ENCODE measurements at places on chromosomes 16 and 17.

DNA sequence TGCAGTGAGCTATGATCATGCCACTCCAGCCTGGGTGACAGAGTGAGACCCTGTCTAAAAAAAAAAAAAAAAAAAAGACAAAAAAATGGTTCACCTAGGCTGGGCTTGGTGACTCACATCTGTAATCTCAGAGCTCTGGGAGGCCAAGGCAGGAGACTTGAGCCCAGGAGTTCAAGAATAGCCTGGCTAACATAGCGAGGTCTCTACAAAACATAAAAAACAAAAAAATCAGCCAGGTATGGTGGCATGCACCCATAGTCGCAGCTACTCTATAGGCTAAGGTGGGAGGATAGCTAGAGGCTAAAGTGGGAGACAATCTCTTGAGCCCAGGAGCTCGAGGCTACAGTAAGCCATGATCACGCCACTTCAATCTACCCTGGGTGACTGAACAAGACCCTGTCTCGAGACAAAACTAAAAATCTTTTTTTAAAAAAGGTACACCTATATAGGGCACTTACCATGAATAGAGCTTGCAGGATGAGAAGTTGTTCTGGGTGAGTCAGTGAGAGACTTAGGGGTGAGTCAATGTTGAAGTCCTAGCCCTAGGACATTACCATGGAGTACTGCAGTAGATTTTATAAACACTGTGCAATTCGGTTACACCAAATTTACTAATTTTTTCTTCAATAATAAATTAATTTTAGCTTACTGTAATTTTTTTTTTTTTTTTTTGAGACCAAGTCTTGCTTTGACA, 19.0 kb downstream of the USP32 start:
- peak; percentile 58 for DNase-seq

DNA sequence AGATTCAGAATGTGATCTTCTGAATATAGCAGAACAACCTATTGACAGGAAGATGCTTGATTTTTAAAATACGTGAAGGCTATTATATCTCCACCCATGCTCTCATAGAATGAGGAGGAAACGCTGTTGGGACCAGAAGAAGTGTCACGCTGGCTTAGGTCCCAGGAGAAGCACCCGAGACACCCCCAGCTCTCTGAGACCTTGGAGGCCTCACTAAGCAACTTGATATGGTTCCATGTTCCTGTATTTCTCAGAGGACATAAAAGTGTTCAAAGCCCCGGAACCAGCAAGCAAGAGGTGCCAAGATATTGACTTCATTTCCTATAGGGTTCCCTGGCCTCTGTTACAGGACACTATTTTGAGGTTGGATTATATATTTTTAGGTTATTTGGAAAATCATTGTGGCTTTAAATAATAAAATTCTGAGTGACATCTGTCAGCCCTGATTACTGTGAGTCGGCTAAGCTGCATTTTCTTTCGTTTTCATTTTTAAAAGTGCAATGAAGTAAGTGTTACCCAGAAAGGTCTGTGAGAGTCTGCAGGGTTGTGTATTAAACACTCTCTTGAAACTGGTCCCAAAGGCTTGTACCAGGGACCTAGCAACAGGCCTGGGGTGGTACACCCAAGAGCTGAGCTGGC, 400.0 kb downstream of the SOX9 start:
- DNase-seq: no peak

- no peak for DNase-seq
These were observed 204.0 kb downstream of the XYLT1 start for GRCh38 chr16:17266608-17267313.

DNA sequence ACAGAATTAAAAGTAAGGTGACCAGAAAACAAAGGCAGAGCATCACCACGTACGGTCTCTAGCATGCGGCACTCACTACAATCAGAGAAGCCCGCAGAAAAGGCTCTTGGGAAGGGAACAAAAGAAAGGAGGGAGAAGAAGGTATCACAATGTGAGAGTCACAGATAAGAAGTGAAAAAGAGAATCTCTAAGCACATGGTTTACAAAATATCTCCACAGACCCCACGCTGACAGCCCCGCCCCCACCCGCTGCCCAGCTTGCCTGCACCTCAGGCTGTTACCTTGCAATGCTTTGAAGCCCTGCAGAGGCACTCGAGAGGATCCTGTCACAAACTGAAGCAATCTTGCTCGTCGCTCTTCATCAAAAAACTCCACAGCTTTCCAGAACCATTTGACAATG, 40.5 kb downstream of the CEP95 start:
- DNase-seq: no peak

DNA sequence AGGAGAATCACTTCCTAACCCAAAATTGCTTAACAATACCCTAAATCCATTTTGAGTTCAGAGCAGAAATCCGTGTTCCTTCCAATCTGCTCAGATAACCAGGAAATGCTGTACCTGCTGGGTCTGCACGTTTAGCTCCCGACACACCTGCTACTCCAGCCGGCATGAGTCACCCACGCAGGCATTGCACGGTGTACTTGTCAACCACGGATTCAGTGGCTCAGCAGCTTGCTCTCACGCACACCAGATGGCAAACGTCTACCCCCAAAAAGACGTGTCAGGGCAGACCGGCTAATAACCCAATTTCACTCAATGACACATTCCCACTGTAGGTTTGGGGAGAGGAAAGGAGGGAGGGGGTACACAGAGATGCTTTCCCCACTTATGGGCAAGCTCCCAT, 468.1 kb downstream of the SOX9 start:
- no peak for DNase-seq

GRCh38 chr16:27728691-27729090, 178.7 kb downstream of the KATNIP start:
- no peak for DNase-seq

DNA sequence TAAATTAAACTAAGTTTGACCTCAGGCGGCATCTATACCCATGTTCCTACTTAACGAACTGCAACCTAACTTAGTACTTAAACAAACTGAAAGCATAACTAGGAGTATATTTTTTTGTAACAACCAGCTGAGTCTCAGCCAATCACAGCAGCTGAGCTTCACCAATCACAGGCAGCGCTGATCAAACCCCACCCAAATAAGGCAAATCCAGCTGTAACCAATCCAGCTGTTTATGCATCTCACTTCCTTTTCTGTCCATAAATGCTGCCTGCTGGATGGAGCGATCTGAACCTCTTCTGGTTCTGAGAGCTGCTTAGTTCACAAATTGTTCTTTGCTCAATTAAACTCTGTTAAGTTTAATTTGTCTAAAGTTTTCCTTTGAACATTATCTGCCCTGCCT, 131.3 kb downstream of the PMP22 start:
- no peak for DNase-seq

GRCh38 chr17:29577001-29577370, 8.5 kb downstream of the TP53I13 start:
- no peak for DNase-seq

- no peak for DNase-seq
These were observed 21.0 kb downstream of the FBXO39 start for GRCh38 chr17:6796887-6797490.

Measured in fibroblast of gingiva (primary cell).